ENCODE measurements at places on chromosomes 7 and 10.
A peak's percentile ranks its signal among the peaks of the same experiment; 100 is the strongest.

- DNase-seq, result no peak
Observed at GRCh38 chr7:92589056-92589455, 1.1 kb downstream of the FAM133B start.

DNA sequence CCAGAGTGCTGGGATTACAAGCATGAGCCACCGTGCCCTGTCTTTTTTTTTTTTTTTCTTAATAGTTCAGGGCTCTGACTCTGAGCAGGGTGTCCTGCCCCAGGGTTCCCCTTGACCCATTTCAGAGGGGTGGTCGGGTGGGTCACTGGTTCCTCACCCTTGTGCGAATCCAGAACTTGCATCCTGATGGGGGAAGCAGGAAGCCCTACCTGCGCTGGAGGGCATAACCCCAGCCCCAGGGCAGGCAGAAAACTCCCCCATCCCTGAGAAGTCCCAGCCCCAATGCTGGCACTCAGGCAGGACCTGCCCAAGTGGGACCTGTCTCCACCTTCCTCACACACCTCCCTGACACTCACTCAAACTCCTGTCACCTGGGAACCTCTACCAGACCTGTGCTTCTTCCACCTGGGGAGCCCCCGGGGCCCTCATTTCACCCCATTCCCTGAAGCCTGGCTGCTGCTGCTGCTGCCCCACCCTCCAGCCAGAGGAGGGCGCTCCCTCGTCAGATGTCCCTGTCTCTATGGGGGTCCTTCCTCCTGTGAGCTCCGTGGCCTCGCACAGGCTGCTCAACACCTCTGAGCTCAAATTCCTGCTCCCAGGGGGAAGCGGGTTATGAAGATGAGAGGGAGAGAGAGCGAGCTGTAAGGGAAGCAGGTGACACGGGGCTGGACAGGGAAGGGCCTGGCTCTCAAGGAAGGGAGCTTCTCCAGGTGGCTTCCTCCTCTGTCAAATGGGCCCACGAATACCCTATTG lies 15.1 kb upstream of the ZNF273 start:
- DNase-seq, result no peak

DNA sequence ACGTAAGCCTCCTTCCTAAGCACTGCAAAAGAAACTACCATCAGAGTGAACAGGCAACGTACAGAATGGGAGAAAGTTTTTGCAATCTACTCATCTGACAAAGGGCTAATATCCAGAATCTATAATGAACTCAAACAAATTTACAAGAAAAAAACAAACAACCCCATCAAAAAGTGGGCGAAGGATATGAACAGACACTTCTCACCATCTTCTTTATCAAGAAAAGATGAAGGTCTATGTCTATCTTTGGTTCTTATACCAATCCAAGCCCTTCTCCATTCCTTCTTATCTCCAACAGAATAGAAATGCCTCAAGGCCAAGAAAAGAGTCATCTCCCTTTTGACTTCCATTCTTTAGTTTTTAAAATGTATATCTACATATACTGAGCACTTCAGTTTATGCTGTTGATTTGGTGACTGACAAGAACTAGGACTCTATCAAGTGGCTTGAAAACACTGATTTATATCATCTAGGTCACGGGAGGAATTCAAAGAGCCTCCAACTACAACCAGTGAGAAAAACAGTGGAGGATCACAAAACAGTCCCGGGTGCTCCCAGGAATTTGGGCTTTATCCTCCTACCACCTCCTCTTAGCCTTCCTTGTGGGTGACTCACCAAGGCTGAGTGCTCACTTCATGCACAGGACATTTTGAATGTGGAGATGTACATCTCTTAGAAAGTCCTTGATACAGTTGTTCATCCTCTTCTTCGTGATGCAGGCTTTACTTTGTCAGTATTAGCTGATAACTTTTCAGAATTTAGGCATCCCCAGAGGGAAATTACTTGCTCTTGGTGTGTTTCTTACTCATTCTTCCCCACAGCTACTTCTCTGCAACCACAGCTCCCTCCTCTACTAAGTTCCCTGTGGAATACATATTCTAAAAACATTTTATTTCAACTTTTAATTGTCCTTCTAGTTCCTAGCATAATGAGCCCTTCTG lies 15.4 kb downstream of the TAS2R41 start:
- DNase-seq, result no peak

DNA sequence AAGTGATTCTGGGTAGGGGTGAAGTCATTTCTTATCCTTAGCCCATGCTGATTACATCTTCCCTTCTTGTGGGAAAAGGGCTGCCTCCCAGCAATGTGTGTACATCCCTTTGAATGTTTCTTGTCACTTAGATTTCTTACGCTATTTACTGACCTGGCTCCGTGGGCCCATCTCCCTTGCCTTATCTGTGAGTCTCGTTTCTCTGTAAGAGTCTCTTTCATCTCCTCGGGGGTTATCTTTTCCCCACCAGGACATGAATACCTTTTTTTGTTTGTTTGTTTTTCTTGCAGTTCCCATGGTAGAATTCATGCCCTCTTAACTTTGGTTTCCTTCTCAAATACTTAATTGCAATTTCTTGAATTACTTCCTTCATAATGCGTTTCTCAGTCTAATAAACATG lies 107.7 kb downstream of the BAMBI start:
- no peak for DNase-seq

DNA sequence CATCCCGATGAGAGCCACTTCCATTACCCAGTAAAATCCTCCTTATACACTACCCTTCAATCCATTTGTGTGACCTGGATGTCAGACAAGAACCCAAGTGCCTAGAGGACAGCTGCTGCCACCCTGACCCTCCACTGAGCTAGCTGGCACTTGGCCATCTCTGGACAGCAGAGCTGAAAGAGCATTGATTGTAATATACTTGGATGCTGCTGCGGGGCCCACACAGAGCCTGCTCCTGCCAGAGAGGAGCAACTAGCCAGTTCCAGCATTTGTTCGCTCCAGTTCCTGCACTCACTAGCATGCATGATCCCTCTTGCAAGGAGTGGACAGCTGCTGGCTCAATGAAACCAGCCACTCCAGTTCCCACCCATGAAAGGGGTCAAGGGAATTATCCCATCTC lies 8.4 kb upstream of the TMEM254 start:
- peak; percentile 60 for DNase-seq

- no peak for DNase-seq
Observed at GRCh38 chr10:44640429-44640828, 255.5 kb upstream of the CXCL12 start.

DNA sequence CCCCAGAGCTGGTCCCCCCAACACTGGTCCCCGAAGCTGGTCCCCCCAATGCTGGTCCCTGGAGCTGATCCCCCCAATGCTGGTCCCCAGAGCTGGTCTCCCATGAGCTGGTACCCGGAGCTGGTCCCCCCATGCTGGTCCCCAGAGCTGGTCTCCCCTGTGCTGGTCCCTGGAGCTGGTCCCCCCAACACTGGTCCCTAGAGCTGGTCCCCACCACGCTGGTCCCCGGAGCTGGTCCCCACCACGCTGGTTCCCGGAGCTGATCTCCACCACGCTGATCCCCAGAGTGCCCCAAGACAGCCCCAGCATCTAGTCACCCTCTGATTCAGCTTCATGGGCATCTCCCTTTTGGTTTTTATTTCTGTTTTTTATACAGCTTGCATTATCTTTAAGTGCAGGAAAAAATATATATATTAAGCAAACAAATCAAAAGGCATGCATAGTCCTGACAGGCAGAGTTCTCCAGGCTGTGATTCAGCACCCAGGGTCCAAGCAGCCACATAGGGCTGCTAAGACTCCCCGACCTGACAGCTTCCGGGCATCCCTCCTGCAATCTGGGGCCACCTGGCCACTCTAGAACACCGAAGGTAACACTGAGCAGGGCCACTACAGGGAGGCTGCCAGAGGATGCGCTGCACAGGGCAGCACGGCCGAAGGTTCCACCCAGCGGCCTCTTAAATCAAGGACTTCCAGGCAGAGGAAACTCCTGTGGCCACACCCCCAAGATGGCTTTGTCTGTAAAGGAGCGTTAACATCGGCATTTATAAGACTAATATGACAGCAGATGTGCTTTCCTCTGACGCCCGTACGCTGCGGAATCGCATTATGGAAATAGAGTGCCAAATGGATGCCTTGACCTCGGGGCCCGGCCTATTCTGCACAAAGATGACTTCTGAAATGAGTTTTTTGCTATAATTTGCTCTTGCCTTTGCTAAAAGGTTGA lies 215.0 kb downstream of the PTPRN2 start:
- DNase-seq, result no peak

DNA sequence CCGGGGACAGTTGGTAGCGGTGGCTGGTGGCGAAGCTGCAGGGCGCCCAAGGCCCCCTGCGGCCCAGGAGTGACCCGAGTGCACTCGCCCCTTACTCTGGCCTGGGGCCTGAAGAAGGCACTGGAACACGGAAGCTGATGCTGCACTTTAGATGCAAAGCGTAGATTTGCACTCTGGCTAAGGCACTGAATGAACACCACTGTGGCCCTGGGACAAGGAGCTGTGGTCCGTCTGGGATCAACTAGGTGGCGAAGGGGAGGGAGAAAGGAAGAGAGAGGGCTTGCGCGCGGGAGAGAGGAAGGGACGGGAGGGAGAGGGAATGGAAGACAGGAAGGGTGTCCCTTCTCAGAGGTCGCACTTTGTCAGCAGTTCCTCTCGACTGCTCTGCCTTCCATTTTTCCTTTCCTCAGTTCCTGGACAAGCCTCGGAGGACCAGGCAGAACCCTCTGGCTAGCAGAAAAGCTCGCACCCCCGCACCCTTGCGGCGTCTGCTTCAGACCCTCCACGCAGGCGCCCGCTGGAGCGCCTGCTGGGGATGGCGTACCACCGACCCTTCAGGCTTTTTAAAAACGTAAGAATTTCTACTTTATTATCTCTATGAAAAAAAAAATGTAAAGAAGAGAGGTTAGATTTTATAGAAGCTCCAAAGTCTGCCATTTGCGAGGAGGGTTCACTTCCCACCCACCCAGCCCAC lies 1.2 kb downstream of the FERD3L start:
- DNase-seq, result no peak

GRCh38 chr7:44103923-44104859 lies at the start of gene AEBP1:
Gene AEBP1, plus strand, starts transcription at chr7:44104345. Its CDS starts 321 bp downstream, at chr7:44104666.
- no peak for DNase-seq

GRCh38 chr7:5539013-5539411 lies 115.4 kb upstream of the TNRC18 start:
- no peak for DNase-seq

DNA sequence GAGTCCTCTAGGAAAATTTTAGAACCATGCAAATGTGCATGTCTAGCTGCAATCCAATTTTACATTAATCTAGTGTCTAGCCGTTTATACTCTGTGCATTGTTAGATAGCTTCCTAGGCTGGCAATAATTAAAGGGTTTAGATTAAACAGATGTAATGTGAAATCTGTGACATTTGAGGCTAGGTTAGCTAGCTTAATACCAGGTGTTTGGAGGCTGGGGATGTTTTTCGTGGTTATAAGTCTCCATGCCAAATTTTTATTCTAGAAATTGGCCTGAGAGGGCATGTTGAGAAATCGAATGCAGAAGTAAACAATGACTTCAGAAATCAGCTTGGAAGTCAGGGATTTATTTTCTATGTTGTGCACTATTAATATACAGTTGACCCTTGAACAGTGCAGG lies 94.2 kb downstream of the ST7 start:
- DNase-seq, result no peak

DNA sequence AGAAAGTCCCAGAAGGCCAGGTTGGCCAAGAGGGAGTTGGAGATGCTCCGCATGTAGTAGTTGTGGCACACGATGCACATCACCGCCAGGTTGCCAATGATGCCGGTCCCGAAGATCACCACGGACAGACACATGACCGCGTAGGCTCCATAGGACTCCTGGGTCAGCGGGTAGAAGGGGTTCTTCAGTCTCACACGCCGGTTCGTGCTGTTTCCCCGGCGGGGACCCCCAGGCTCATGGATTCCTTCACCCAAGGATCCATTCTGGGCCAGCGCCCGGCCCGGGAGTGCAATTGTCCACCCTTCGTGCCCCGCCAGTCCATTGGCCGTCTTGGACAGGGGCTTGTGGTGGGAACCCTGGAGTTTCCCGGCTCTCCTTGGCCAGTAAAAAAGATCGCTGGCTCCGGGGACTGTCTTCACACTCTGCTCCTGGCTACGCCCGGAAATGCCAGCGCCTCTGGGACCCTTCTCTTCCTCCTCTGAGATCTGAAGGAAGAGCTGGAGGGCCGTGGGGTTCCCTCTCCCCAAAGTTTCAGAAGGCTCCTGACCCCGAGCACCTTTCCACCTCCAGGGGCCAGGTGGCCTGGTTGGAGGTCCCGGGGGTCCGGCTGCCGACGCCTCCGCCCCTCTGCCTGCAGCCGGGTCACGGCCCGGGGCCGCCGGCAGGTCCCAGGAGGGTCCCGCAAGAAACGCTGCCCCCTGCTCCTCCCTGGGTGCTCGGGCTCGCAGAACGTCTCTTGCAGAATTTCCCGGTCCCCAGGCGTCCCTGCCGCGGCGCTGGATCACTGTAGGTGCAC lies 1.3 kb downstream of the GPR37 start:
- DNase-seq, result no peak

- DNase-seq, result no peak
Observed at GRCh38 chr7:125661-126060, 66.7 kb upstream of the FAM20C start.

GRCh38 chr7:142615508-142615907 lies 133.8 kb upstream of the PRSS1 start:
- DNase-seq, result no peak

DNA sequence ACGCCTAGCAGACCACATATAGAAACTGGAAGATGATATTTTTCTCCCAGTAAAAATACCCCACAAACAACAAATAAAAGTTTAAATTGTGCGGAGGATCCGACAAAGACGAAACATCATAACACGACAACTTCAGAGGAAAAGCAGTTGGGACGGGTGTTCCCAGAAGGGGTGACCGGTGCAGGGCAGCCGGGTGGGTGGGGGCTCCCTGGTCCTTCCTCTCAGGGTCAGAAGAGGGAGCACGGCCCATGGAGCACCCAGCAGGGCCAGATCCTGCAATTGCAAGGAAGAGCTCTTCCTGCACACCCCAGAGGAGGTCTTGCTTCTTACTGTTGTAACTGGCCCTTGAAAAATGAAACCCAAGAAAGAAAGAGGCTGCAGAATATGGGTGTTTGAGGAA lies 608.5 kb upstream of the MKI67 start:
- DNase-seq, result no peak

DNA sequence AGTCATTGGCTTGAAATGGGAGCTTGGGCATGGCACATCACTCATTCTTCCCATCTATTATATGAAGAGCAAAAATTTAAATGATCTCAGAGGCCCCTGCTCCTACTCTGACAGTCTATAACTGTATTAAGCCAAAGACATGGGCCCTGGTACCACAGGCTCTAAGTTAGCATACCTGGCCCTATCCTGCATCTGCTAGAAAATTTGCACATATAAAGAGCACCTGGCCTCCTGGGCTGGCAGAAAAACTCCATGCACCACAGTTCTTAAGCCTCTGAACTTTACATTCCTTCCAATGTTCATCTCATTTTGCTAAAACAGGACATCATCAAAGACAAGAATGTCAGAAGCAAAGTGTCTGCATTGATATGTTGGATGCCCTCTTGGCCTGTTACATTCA lies 29.6 kb upstream of the ANK3 start:
- DNase-seq, result no peak

DNA sequence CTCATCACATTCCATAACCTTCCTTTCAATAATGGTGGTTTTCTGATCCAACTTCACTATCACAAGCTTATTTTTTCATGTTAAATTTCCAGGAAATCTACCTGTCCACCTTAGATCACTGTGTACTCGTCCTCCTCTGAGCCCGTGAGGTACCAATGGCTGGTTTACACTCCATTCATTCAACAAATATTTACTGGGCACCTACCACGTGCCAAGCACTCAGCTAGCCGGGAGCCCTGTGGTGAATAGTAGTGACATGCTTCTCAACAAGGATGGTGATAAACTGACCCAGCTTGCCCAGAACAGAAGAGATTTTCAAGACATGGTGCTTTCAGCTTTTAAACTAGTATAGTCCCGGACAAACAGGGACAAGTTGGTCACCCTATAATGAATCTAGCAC lies 98.2 kb downstream of the FAM204A start:
- no peak for DNase-seq

Measured in substantia nigra (tissue), 51 donors.